T-helper 17 cell (primary cell): ENCODE measurements at places on chromosomes 1 and 21.
A peak's percentile ranks its signal among the peaks of the same experiment; 100 is the strongest.

GRCh38 chr1:30083800-30084464, 639.5 kb downstream of the MATN1 start:
- H3K36me3 ChIP-seq, result peaks cover 5% of the 10 kb centered on the region
- H3K4me3 ChIP-seq, result no peak overlapping the region
- DNase-seq, result no peak
- peaks cover 7% of the 10 kb centered on the region for H3K4me1 ChIP-seq

DNA sequence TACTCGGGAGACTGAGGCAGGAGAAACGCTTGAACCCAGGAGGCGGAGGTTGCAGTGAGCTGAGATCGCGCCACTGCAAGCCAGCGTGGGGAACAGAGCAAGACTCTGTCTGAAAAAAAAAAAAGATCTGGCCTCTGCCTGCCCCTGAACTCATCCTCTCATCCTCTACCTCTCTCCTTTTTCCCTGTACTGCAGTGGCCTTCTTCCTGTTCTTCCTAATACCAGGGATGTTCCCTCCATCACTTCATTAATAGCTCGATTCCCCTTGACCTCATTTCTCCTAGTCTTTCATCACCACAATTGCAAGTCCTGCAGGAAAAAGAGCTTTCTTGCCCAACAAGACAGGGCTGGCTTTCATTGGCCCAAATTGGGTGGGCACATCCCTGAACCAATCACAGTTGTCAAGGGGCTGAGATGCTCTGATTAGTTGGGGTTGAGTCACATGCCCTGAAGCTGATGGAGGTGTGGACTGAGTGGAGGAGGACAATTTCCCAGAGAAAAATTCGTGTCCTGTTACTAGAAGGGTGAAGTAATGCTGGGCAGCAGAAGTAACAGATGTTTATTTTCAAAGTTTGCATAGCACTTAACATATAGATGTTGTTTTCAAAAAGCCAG, 86.8 kb upstream of the PUM1 start:
- H3K4me1 ChIP-seq, result peaks cover 4% of the 10 kb centered on the region
- DNase-seq, result no peak
- H3K36me3 ChIP-seq, result no peaks in the 10 kb centered on the region
- H3K4me3 ChIP-seq, result no peak overlapping the region
- no peak overlapping the region for H3K27ac ChIP-seq

DNA sequence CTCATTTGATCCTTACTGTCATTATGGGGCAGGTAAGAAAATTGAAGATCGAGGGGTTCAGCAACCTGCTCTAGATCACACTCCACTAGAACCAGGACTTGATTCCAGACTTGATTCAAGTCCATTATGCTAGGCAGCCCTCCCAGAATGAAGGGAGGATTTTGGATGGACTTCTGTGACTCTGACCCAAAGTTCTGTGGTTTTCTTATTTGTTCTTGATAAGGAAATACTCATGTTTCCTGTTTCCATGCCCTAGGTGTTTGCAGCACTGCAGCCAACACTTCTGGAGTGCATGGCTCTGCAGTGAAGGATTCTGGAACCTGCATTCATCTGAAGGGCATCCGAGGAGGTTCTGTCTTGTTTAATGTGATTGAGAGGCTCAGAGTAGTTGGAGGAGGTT, 140.0 kb downstream of the FCRL5 start:
- H3K4me3 ChIP-seq, result no peak overlapping the region
- no peak for DNase-seq
- no peak overlapping the region for H3K27ac ChIP-seq
- H3K36me3 ChIP-seq, result no peaks in the 10 kb centered on the region
- peaks cover 38% of the 10 kb centered on the region for H3K27me3 ChIP-seq
- peaks cover 2% of the 10 kb centered on the region for H3K4me1 ChIP-seq

GRCh38 chr1:159845751-159846629, 16.5 kb downstream of the VSIG8 start:
- H3K27ac ChIP-seq, result no peak overlapping the region
- no peak overlapping the region for H3K4me3 ChIP-seq
- peaks cover 2% of the 10 kb centered on the region for H3K36me3 ChIP-seq
- peaks cover 25% of the 10 kb centered on the region for H3K27me3 ChIP-seq
- peaks cover 15% of the 10 kb centered on the region for H3K4me1 ChIP-seq
- DNase-seq, result no peak

- H3K27ac ChIP-seq, result no peak overlapping the region
- no peak for DNase-seq
Observed at GRCh38 chr21:36117286-36117741, 17.6 kb upstream of the CBR3 start.

- no peaks in the 10 kb centered on the region for H3K27me3 ChIP-seq
- H3K36me3 ChIP-seq, result no peaks in the 10 kb centered on the region
- DNase-seq, result no peak
Observed at GRCh38 chr1:87410776-87411480, 82.2 kb downstream of the LMO4 start.

DNA sequence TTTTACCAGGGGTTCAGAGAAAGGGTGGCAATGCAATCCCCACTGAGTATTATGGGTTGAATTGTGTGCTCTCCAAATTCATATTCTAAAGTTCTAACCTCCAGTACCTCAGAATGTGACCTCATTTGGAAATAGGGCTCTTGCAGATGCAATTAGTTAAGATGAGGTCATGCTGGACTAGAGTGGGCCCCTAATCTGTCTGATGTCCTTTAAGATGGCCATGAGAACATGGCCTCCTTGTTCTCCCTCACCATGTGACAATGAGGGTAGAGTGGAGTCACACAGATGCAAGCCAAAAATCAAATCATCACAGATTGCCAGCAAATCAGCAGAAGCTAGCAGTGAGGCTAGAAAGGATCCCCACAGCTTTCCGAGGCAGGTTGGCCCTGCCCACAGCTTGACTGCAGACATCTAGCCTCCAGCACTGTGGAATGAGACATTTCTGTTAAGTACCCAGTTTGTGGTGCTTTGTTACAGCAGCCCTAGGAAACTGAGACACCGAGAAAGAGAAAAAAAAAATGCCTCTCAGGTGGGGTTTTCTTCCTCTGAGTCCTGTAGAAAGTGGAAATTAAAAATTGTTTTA, 25.5 kb upstream of the CREG1 start:
- peaks cover 35% of the 10 kb centered on the region for H3K27me3 ChIP-seq
- DNase-seq, result no peak
- peaks cover 13% of the 10 kb centered on the region for H3K36me3 ChIP-seq
- H3K27ac ChIP-seq, result no peak overlapping the region
- H3K4me1 ChIP-seq, result no peaks in the 10 kb centered on the region

DNA sequence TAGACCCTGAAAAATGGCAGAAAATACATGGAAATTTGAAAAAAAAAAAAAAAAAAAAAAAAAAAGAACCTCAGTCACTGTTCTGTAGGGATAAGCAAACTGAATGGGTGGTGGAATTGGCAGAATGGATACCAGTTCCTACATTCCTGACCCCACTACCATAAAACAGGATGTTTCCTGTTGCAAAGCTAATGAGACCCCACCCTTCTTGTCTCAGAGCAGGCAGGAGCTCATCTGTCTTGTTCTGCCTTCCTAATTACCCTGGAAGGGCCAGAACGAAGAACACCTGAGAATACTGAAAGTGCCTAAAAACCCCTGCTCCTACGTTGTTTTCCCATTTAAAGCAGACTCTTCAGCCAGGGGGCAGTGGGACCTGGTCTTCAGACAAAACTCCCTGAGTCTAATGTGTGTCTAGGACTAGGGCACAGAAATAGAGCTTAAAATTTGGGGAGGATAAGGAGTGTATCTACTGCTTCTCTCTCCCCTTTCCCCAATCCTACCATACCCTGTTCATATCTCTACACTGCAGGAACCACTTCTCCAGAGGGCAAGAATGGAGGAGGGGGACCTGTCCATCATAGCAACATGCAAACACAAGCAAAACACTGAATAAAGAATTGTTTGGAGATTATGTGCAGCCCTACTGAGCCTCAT, 3.9 kb downstream of the C1orf56 start:
- peak overlapping the region; percentile 99 for H3K27ac ChIP-seq
- H3K4me3 ChIP-seq, result no peak overlapping the region
- no peaks in the 10 kb centered on the region for H3K27me3 ChIP-seq
- H3K36me3 ChIP-seq, result peaks cover 9% of the 10 kb centered on the region

GRCh38 chr1:3745590-3746381, 6.5 kb upstream of the CCDC27 start:
- H3K27me3 ChIP-seq, result no peaks in the 10 kb centered on the region
- H3K4me1 ChIP-seq, result peaks cover 19% of the 10 kb centered on the region
- H3K36me3 ChIP-seq, result no peaks in the 10 kb centered on the region
- H3K27ac ChIP-seq, result peak overlapping the region; percentile 14
- no peak for DNase-seq

GRCh38 chr1:236536540-236536939, 12.8 kb downstream of the LGALS8 start:
- peaks cover 1% of the 10 kb centered on the region for H3K36me3 ChIP-seq
- H3K27me3 ChIP-seq, result no peaks in the 10 kb centered on the region
- peaks cover 30% of the 10 kb centered on the region for H3K4me1 ChIP-seq
- H3K27ac ChIP-seq, result peak overlapping the region; percentile 95
- DNase-seq, result no peak

DNA sequence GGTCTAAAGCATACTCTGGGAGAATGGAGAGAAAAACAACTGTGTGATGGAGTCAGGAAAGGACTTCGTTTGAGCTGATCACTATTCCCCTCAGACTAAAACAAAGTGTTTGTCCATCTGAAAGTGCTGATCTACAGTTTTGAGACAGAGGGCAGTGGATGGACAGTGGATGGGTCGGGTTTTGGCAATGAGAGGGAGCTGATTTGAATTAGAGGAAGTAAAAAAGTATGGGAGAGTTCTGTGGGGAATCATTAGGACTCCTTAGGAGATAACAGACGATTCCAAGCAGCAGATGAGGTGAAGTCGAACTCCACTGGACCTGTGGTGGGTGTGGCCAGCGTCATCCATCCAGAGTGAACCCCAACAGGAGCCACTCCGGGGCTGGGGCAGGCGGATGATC, 62.3 kb downstream of the PTGS2 start:
- no peaks in the 10 kb centered on the region for H3K36me3 ChIP-seq
- no peak for DNase-seq
- H3K27ac ChIP-seq, result peak overlapping the region; percentile 95
- peaks cover 26% of the 10 kb centered on the region for H3K4me1 ChIP-seq

DNA sequence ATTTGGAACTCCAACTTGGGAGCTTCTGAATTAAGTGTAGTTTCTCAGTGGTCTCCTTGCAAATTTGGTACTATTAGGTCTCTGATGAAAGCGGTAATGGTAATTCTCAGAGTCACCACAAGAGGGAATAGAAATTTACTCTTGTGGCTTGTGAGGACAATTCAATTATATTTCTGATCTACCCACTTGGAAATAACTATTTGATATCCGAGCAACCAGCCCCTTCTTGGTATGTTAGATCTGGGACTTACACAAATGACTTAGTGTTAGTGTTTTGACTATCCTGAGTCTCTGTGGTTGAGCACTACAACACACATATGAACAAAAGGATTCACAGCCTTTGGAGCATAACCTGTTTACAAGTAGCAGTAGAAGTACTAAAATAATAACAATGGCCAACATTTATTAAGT, 68.1 kb downstream of the RPS6KA1 start:
- no peaks in the 10 kb centered on the region for H3K27me3 ChIP-seq
- peaks cover 6% of the 10 kb centered on the region for H3K4me1 ChIP-seq
- H3K27ac ChIP-seq, result no peak overlapping the region
- no peaks in the 10 kb centered on the region for H3K36me3 ChIP-seq
- DNase-seq, result no peak
- no peak overlapping the region for H3K4me3 ChIP-seq

GRCh38 chr1:48338257-48338656, 115.7 kb downstream of the SLC5A9 start:
- no peak overlapping the region for H3K27ac ChIP-seq
- H3K36me3 ChIP-seq, result peaks cover 2% of the 10 kb centered on the region
- no peaks in the 10 kb centered on the region for H3K4me1 ChIP-seq
- DNase-seq, result no peak
- no peaks in the 10 kb centered on the region for H3K27me3 ChIP-seq

GRCh38 chr21:16137106-16137505, 407.3 kb downstream of the USP25 start:
- no peaks in the 10 kb centered on the region for H3K27me3 ChIP-seq
- H3K27ac ChIP-seq, result no peak overlapping the region
- H3K4me1 ChIP-seq, result no peaks in the 10 kb centered on the region
- H3K36me3 ChIP-seq, result no peaks in the 10 kb centered on the region

DNA sequence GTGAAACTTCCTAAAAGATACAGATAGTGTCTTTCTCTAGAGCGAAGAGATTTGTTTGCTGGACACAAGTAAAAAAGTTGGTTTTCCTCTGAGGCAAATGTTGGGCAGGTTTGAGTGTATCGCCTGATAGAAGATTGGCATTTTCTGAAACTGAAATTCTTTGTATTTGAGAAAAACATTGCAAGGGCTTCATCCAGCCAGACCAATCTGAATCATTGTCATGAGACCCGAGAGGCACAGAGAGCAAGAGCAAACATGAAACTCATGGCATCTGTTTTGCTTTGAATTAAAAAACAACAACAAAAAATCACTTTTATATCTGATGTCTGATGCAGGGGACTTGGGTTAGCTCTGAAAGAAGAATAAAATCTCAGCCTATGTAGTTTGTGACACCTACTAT, 379.3 kb upstream of the NCAM2 start:
- no peaks in the 10 kb centered on the region for H3K36me3 ChIP-seq
- H3K4me3 ChIP-seq, result no peak overlapping the region
- H3K4me1 ChIP-seq, result no peaks in the 10 kb centered on the region
- no peaks in the 10 kb centered on the region for H3K27me3 ChIP-seq
- no peak overlapping the region for H3K27ac ChIP-seq

GRCh38 chr1:67439277-67440029, 9.3 kb upstream of the SERBP1 start:
- no peak overlapping the region for H3K27ac ChIP-seq
- H3K4me1 ChIP-seq, result peaks cover 2% of the 10 kb centered on the region
- peaks cover 4% of the 10 kb centered on the region for H3K27me3 ChIP-seq
- no peaks in the 10 kb centered on the region for H3K36me3 ChIP-seq
- no peak for DNase-seq
- H3K4me3 ChIP-seq, result no peak overlapping the region

DNA sequence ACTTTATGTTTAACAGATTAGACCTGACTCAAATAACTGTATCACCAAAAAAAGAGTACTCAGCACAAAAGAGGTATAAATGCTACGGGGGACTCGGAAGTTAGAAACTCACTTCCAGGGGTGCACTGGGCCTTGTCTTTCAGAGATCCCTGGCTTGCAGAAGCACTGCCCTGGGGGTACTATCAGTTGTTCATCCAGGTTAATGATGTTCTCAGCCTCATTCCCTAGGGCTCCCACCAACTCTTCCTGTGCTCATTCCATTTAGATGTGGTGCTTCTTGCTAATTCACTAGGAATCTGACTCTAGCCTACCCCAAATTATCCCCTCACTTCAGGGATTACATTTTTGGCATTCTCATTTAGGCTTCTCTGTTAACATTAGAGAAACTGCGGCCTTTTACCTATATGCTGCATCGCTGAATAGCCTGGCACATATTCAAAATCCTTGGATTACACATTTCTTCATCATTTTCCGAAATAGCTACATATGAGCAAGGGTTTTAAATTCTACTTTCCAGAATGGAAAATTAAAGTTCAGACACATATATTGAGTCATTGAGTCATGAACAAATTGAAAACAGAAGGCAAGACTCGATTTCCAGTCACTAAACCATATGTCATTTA, 338.5 kb downstream of the KCTD3 start:
- DNase-seq, result no peak
- H3K36me3 ChIP-seq, result no peaks in the 10 kb centered on the region
- H3K27ac ChIP-seq, result no peak overlapping the region
- H3K27me3 ChIP-seq, result no peaks in the 10 kb centered on the region
- H3K4me1 ChIP-seq, result no peaks in the 10 kb centered on the region
- no peak overlapping the region for H3K4me3 ChIP-seq
